ENCODE measurements at places on chromosomes 7 and 10. TPM values are rescaled to one million over a fixed set of nuclear protein-coding genes. Genes with fewer than 3 reads are reported as not detected.

Gene HYCC1
- 7.5 TPM for polyA plus RNA-seq

DNA sequence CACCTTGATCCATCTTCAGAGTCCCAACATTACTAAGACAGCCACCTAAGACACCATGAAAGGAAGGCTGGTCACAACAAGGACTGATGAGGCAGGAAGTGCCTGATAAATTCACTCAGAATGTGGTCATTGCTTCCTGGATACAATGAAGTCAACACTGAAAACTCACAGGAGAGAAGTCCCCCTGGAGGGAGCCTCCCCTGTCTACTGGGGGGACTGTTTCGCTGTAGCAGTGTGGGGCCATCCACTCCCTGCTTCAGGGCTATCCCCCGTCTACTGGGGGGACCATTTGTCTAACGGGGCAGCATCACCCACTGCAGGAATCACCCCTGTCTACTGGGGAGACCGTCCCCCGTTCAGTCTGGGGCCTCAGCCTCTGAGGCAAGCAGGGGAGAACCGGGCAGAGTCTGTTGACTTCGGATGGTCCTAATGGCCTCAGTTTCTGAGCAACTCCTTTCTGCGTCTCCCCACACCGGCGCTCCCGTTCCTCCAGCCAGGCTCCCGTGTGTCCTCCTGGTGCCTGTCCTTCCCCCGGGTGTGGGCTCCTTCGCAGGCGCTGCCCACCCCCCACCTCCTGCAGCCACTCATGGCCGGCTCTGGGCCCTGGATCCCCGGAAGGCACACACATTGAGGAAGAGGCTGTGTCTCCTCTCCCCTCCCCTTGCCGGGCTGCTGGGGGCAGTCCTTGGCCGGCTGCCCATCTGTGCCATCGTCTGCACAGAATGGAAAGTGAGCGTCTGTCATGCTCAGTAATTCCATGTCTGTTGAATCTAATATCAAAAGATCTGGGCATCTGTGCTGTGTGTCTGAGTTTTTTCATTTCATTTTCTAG is 59.9 kb upstream of the DNAJB6 start:
- peaks cover 11% of the 10 kb centered on the region for H3K4me1 ChIP-seq
- DNase-seq: no peak
- H3K27me3 ChIP-seq: peaks cover 44% of the 10 kb centered on the region
- H3K36me3 ChIP-seq: no peaks in the 10 kb centered on the region
- H3K4me3 ChIP-seq: no peak overlapping the region
- no peak overlapping the region for H3K27ac ChIP-seq

DNA sequence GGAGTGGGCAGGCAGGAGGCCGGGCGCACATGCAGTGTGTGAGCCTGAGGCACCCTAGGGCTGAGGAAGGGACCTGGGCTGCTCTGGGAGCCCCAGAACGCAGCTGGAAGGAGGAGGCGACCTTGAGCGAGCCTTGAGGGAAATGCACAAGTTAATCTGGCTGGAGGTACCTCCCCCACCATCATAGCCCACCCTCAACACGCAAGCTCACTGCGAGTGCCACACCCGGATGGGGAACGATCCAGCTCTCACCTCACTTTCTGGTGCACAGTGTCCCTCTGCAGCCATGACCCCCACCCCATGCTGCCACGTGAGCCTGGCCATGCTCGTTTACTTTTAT is 162.4 kb upstream of the PPP2R2D start:
- H3K36me3 ChIP-seq: no peaks in the 10 kb centered on the region
- no peak overlapping the region for H3K27ac ChIP-seq
- DNase-seq: no peak
- no peaks in the 10 kb centered on the region for H3K27me3 ChIP-seq

DNA sequence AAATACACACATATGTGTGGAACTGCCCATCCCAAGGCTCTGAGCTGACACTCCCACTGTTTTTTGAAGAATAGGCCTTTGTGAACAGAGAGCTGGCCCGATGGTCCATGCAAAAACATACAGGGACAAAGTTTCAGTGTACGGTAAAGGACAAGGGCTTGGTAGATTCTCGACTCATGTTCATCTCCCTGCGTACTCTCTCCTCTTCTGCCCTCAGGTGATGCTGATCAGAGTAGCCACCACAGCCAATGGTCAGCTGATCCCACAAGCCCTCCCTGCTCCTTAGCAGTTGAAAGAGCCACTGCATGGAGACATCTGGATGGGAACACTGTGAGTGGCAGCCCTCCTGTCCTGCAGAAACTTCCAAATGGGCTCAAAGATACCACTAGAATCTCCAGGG is 23.1 kb upstream of the C10orf71 start:
- no peaks in the 10 kb centered on the region for H3K36me3 ChIP-seq
- no peak overlapping the region for H3K4me3 ChIP-seq
- no peak for DNase-seq
- H3K4me1 ChIP-seq: no peaks in the 10 kb centered on the region
- no peak overlapping the region for H3K27ac ChIP-seq

Gene PPP1R9A
- polyA plus RNA-seq: 1.4 TPM

DNA sequence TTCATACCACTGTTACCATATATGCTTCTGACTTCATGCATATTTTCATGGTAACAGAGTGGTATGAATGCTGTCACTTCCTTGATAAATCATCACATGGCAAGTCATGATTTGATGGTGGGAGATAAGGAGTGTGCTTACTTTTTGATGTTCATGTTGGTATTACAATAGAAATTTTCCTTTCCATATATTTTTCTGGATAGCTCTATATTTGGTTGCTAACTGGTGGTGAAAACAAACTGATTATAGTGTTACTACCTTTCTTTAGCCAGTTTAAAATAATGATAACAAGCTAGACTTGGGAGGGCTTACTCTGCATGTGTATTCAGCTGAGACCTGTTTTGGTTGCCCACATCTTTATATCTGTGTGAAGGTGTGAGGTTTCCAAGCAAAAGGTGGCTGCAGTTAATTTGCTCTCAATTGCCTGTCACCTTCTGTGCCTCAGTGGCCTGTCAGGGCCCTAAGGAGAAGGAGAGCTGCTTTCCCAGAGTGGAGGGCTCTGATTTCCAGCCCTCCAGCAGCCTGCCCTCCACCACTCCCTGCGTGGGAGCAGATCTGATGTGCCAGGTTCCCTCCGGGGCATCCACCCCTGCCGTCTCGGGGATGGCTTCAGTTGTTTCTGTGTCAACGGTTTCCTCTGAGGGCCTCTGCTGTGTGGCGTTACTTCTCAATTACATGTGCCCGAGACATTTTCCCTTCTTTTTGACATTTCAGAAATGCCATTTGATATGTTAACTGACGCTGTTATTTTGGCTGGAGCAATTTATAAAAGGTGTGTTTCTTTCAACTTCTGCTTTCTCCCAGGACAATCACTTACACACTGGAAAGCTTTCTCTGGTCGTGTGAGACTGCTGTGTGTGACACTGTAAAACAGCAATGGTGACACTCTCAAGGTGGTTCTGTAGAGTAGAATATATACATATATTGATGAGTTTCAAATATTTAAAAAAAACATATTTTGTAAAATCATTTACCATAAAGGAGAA is 107.7 kb upstream of the KLF6 start:
- DNase-seq: no peak
- H3K4me1 ChIP-seq: no peaks in the 10 kb centered on the region
- no peak overlapping the region for H3K4me3 ChIP-seq
- no peaks in the 10 kb centered on the region for H3K36me3 ChIP-seq

Gene PNLIPRP1
- polyA plus RNA-seq: 0.02 TPM

Gene GRIFIN
- polyA plus RNA-seq: not detected

DNA sequence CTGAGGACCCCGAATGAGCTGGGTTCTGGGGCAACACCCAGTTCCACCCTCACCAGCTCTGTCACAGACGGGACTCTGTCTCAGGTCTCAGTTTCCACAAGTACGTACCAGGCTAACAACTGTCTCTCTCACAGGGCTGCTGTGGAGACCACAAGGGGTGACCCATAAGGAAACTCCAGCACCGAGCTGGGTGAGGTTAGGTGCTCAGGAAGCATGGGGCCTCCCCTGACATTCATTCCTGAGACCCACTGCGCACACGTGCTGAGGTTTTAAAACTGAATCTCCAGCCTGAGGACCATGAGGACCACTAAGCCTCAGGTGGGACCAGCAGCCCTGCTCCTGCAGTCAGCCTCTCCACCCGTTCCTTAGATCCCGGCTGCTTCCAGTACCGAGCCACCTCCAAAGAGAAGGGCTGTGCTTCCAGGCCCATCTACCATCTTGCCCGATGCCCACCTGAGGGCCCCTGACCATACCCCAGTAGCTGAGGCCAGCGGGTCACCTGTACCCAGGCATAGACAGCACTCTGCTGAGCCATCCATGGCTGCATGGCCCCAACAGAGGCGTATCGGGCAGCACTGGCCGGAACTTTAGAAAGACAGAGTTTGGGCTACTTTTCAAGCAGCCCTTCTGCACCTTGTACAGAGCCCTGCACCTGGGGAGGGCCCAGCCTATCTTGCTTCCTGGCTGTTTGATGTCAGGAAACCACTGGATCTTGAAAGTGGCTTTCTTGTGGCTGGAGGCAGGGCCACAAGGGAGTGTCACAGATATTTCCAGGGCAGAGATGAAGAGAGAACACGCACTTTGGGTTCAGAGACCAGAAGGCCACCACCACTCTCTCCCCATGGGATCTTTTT is 18.7 kb downstream of the HSPA12A start:
- no peak overlapping the region for H3K27ac ChIP-seq
- peaks cover 15% of the 10 kb centered on the region for H3K4me1 ChIP-seq
- H3K4me3 ChIP-seq: no peak overlapping the region
- H3K27me3 ChIP-seq: peaks cover 89% of the 10 kb centered on the region

DNA sequence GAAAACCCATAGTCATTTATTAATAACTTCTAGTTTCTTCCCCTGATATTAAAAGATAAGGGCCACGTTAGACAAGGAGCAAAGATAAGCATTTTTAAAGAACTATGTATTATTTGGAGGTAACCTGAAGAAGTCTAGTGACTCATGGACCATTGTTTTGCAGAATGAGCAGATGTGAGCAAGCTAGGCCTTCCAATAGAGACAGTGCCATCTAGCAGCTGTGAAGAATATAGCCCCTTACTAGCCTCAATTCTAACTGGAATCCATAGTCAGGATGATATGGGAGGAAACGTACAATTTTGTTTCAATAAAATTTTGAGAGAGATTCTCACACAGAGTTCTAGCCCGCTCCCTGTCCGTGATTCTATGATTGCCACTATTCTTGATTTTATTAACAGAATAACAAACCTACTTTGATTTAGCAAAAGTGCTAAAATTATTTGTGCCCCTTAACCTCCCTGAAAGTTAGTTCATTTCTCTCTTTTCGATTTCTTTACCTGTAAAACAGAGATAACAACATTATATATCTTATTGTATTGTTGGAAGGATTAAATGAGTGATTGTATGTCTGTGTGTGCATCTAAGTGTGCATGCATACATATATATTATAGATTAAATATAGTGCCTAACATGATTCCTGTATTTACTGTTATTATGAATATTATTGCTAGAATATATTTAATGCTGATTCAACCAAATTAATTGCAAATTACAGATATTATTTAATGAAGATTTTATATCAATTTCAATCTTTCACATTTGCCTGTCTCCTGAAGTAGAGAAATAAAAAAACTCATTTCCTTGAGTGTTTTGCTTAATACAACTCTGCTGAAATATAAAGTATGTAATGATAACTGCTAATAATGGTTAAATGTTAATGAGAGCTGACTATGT is 22.7 kb downstream of the FAM237B start:
- no peak overlapping the region for H3K27ac ChIP-seq
- H3K36me3 ChIP-seq: no peaks in the 10 kb centered on the region
- DNase-seq: no peak
- no peaks in the 10 kb centered on the region for H3K4me1 ChIP-seq
- no peaks in the 10 kb centered on the region for H3K27me3 ChIP-seq

DNA sequence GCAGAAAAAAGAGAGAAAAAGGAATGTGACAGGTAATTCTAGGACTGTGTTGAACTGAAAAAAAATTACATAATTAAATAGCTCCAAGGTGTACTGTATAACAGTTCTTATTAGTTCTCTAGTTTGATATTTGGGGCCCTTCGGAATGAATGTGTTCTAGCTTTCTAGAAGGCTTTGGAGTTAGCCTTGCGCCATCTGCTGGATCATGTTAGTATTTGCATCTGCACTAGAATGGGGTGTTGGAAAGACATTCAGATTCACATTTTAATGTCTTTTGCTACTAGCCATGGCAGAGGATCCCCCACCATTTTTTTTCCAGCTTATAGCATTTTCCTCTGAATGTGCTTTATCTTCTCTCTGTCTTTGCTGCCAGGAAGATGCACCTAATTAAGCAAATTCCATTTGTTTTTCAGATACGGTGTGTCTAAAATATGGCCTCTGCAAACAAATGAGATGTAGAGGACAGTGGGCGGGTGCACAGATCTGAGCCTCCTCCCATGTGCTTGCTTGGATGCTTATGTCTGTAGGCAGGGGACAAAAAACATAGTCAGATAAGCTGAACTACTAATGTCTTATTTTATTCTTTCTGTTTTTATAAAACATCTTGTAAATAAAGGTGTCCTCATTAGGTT is 238.5 kb downstream of the PHF14 start:
- H3K4me3 ChIP-seq: no peak overlapping the region
- H3K36me3 ChIP-seq: no peaks in the 10 kb centered on the region
- H3K27me3 ChIP-seq: no peaks in the 10 kb centered on the region
- DNase-seq: peak; percentile 37
- no peak overlapping the region for H3K27ac ChIP-seq

GRCh38 chr10:98374217-98374985 is 40.6 kb downstream of the PYROXD2 start:
- no peak for DNase-seq
- H3K27ac ChIP-seq: no peak overlapping the region
- H3K4me3 ChIP-seq: no peak overlapping the region
- H3K4me1 ChIP-seq: no peaks in the 10 kb centered on the region

Gene SLC18A2
- polyA plus RNA-seq: 27.6 TPM

GRCh38 chr10:22473459-22473858 is 128.2 kb downstream of the SPAG6 start:
- no peaks in the 10 kb centered on the region for H3K36me3 ChIP-seq
- peaks cover 7% of the 10 kb centered on the region for H3K4me1 ChIP-seq
- H3K4me3 ChIP-seq: no peak overlapping the region
- H3K27me3 ChIP-seq: peaks cover 42% of the 10 kb centered on the region
- DNase-seq: no peak

GRCh38 chr7:4702961-4703512 is 20.9 kb downstream of the FOXK1 start:
- H3K36me3 ChIP-seq: peaks cover 4% of the 10 kb centered on the region
- H3K27me3 ChIP-seq: no peaks in the 10 kb centered on the region
- H3K4me1 ChIP-seq: no peaks in the 10 kb centered on the region

- no peak overlapping the region for H3K27ac ChIP-seq
- H3K36me3 ChIP-seq: no peaks in the 10 kb centered on the region
- DNase-seq: no peak
Observed at GRCh38 chr10:25999295-25999981, 65.4 kb downstream of the MYO3A start.

DNA sequence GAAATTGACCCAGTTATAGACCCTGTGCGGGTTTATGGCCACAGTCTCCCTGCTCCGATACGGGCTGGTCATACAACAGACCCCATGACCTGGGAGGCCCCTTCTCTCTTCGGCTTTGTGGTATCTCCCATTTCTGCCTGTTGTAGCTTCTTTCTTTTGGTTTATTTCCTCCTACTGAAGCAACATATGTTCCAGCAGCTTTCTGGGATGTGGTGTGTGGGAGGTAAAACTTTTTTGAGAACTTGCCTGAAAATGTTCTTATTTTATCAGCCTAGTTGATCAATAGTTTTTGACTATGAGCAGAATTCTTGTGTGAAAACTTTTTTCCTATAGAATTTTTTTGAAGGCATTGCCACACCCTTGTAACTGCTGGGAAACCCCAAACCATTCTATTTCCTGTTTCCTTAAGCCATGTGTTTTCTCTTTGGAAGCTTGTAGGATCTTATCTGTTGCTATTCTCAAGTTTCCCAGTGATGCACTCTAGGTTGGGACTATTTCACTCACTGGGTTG is 80.0 kb downstream of the DAGLB start:
- H3K36me3 ChIP-seq: no peaks in the 10 kb centered on the region
- H3K27ac ChIP-seq: no peak overlapping the region
- no peak for DNase-seq
- no peaks in the 10 kb centered on the region for H3K27me3 ChIP-seq

Measured in thymus (tissue), 14 donors.